Transverse colon (tissue), 4 donors: ENCODE measurements at places on chromosomes 7 and 10.

- H3K27me3 ChIP-seq = no peaks in the 10 kb centered on the region
- no peaks in the 10 kb centered on the region for H3K36me3 ChIP-seq
- no peak overlapping the region for H3K4me3 ChIP-seq
- no peak for DNase-seq
These were observed 233.6 kb downstream of the EBF3 start for GRCh38 chr10:129730272-129730992.

GRCh38 chr7:15703732-15704131 is 17.2 kb upstream of the MEOX2 start:
- no peaks in the 10 kb centered on the region for H3K4me1 ChIP-seq
- no peak for DNase-seq
- H3K4me3 ChIP-seq = no peak overlapping the region
- H3K36me3 ChIP-seq = no peaks in the 10 kb centered on the region
- H3K27ac ChIP-seq = no peak overlapping the region

DNA sequence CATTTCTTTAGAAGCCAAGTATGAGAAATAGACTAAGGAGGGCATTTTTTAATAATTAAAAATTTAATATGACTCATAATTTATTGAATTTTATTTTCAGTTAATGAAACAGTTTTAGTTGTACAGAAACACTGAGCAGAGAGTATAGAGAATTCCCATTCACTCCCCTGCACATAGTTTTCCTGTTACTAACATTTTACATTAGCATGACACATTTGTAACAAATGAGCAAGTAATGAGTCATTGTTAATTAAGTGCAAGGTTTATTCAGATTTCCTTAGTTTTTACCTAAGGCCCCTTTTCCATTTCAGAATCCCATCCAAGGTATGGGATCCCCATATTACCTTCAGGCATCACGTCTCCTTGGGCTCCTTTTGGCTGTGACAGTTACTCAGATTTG is 271.5 kb upstream of the FZD8 start:
- no peaks in the 10 kb centered on the region for H3K27me3 ChIP-seq
- no peaks in the 10 kb centered on the region for H3K4me1 ChIP-seq
- DNase-seq = no peak
- no peak overlapping the region for H3K4me3 ChIP-seq
- H3K27ac ChIP-seq = no peak overlapping the region

DNA sequence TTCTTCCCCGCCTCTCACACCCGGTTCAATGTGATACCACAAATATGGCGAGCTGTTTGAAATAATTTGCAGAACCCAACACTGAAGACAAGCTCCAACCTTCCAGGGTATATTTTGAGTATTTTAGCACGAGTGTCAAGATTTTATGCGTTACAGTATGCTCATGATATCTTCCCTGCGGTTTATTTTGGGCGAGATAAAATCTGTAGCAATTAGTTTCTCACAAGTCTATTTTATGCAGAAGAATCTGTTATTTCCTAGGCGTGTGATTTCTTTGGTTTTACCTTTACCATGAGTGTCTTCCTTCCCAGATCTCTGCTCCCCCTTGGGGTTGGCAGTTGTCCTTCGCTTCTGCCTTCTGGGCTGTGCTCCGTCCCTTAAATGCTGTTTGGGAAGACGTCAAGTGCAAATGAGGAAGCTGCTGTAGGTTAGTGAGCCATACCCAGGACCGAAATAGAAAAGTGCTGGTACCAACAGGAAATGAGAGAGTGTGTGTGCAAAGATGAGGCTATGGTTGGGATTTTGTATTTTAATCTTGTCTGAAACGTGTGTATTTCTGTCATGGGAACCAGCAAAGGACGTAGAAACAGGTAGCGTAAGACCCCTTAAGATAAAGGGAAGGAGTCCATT is 299.8 kb downstream of the KLF6 start:
- DNase-seq = no peak
- H3K27ac ChIP-seq = peak overlapping the region; percentile 46
- peaks cover 26% of the 10 kb centered on the region for H3K4me1 ChIP-seq
- H3K36me3 ChIP-seq = no peaks in the 10 kb centered on the region
- no peak overlapping the region for H3K4me3 ChIP-seq

DNA sequence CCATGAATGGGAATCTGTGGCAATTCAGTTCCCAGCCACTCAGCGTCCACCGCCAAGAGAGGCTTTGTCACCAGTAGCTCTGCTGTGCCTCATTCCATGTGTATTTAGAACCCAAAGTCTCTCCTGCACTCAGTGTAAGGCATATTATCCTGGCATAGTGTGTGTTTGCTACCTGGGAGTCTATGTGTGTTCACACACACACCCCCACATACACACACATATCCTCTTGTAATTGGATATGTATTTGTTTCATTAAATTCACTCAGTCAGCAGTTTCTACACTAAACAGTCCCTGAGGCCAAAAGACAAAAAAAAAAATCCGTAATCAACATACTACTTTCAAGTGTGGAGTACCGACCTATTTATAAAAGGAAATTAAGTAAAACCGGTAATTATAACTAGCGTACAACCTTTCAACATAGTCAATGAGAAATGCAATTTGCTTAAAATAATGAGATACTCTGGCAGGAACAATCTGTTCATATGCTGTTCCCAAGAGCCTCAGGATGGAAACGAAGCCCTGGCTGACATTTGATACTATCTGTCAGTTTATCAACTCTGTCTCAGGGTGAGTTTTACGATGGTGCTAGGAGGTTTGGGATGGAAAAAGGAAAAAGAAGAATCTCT is 425.8 kb upstream of the CELF2 start:
- H3K4me1 ChIP-seq = no peaks in the 10 kb centered on the region
- H3K27me3 ChIP-seq = no peaks in the 10 kb centered on the region
- no peak overlapping the region for H3K4me3 ChIP-seq
- no peak for DNase-seq
- no peak overlapping the region for H3K27ac ChIP-seq

- no peaks in the 10 kb centered on the region for H3K36me3 ChIP-seq
- DNase-seq = no peak
- no peak overlapping the region for H3K4me3 ChIP-seq
- no peaks in the 10 kb centered on the region for H3K27me3 ChIP-seq
These were observed 24.2 kb downstream of the JAZF1 start for GRCh38 chr7:28156401-28156800.

GRCh38 chr10:3389130-3389529 is 216.5 kb upstream of the PITRM1 start:
- DNase-seq = no peak
- no peaks in the 10 kb centered on the region for H3K27me3 ChIP-seq
- H3K4me3 ChIP-seq = no peak overlapping the region
- no peak overlapping the region for H3K27ac ChIP-seq
- no peaks in the 10 kb centered on the region for H3K36me3 ChIP-seq

GRCh38 chr10:22609251-22609650 is 105.1 kb downstream of the PIP4K2A start:
- H3K27me3 ChIP-seq = no peaks in the 10 kb centered on the region
- H3K27ac ChIP-seq = no peak overlapping the region
- no peak for DNase-seq
- H3K4me1 ChIP-seq = no peaks in the 10 kb centered on the region

DNA sequence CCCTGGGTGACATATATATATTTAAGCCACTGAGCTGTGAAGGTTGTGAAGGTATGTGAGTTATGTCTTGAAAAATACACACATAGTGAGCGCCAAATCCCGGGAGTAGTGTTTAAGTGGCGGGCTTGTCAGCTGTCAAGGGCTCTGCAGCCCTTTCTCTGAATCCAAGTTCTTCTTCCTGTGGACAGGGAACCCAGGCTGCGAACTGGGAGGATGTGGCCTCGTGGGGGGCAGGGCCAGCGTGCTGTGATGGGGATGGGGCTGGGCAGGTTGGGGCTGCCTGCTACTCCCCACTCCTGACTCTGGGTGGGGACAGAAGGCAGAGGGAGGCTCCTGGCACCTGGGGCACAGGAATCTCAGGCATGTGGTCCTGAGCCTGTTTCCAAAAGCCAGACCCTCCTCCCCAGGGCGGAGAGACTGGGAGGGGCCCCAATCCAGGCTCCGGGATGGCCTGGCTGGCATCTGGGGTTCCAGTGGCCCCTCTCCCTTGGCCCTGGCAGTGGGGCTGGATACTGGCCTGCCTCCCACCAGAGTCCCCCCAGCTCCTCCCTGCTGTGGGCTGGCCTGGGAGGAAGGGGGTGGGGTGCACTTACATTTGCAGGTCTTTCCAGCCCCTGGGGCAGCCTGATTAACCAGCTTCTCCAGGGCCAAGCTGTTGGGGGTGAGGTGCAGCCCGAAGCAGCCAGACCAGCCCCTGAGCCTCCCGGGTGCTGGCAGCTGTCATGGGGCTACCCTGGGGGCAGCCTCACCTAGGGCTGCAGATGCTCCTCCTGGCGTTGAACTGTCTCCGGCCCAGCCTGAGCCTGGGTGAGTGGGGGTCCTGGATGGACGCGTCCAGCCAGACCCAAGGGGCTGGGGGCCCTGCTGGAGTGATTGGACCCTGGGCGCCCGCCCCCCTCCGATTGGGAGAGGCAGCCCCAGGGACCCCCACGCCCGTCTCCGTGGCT is at the start of gene UPK3B:
Gene UPK3B (plus strand): TSS at position 622 of the 947 bp plus-strand sequence. CDS start 101 bp downstream, at position 723.
- no peaks in the 10 kb centered on the region for H3K27me3 ChIP-seq
- H3K4me1 ChIP-seq = peaks cover 10% of the 10 kb centered on the region
- DNase-seq = no peak
- H3K4me3 ChIP-seq = no peak within 1 kb of the TSS

DNA sequence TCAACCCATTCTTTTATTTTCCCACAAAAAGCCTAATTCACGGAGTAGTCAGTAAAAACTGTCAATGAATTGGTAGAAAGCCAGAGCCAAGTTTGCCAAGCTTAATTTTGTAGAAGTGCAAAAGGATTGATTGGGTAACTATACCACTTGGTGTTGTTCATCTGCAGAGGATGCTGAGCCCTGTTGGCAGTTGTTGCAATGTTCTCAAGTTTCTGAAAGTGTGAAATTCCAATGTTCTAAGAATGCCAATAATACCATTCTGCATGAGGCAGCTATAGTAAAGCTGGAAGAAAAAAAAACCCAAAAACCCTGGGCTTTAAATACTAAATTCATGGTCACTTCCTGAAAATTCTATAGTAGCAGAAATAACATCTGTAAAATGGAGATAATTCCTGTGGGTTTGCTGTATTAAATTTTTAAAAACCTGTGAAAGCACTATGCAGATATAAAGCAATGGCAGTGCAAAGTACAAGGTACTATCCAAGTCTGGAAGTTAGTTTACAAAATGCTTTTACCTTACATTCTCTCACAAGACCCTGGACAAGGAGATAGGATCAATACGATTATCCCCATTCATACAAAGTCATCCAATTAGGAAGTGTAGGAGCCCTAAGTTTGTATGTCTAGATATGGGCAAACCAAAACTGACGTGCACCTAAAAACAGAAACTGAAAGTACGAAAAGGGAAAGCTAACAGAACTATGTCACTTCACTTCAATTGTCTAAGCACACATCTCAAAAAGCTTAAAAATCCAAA is 6.0 kb upstream of the PON1 start:
- no peaks in the 10 kb centered on the region for H3K4me1 ChIP-seq
- no peak overlapping the region for H3K27ac ChIP-seq
- H3K4me3 ChIP-seq = peak overlapping the region; percentile 14
- DNase-seq = no peak
- peaks cover under 1% of the 10 kb centered on the region for H3K27me3 ChIP-seq

GRCh38 chr10:50824782-50825181 is 60.6 kb downstream of the A1CF start:
- no peaks in the 10 kb centered on the region for H3K36me3 ChIP-seq
- H3K27me3 ChIP-seq = no peaks in the 10 kb centered on the region
- no peaks in the 10 kb centered on the region for H3K4me1 ChIP-seq
- no peak overlapping the region for H3K27ac ChIP-seq
- no peak for DNase-seq
- H3K4me3 ChIP-seq = no peak overlapping the region

DNA sequence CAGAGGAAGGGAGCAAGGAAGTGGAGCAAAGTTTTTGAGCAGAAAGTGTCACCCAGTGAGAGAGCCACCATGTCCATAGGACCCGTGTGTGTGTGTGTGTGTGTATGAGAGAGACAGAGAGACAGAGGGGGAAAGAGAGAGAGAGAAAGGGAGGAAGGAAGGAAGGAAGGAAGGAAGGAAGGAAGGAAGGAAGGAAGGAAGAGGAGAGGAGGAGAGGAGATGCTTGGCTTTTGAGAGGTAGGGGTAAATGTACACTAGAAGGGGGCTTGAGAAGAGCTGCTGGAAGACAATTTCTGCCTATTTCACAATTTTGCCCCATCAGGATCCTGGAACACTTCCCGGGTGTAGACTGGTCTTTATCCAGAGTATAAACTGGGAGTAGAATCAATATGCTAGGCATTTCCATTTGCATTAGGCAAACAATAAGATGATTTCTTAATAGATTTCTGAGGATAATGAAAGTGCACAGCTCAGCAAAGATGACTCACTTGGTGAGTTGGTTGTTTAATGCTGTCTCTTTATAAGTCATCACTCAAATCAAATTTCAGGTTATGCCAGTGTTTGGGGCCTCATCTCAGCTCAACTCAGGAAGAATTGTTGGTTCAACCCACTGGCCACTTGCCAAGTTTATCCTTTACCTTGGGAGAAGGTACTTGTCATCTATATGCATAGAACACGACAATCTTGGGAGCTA is 70.0 kb upstream of the FAM13C start:
- H3K27me3 ChIP-seq = no peaks in the 10 kb centered on the region
- DNase-seq = no peak
- no peaks in the 10 kb centered on the region for H3K36me3 ChIP-seq
- H3K4me3 ChIP-seq = no peak overlapping the region
- H3K27ac ChIP-seq = no peak overlapping the region

- H3K4me3 ChIP-seq = peak overlapping the region; percentile 67
- peaks cover 4% of the 10 kb centered on the region for H3K4me1 ChIP-seq
- no peak for DNase-seq
- no peaks in the 10 kb centered on the region for H3K27me3 ChIP-seq
These were observed 1.9 kb downstream of the ZCCHC24 start for GRCh38 chr10:79443338-79444198.

- H3K36me3 ChIP-seq = no peaks in the 10 kb centered on the region
- no peak overlapping the region for H3K27ac ChIP-seq
- no peak for DNase-seq
- H3K27me3 ChIP-seq = no peaks in the 10 kb centered on the region
- no peak overlapping the region for H3K4me3 ChIP-seq
These were observed 555.0 kb downstream of the INHBA start for GRCh38 chr7:41147606-41148485.

DNA sequence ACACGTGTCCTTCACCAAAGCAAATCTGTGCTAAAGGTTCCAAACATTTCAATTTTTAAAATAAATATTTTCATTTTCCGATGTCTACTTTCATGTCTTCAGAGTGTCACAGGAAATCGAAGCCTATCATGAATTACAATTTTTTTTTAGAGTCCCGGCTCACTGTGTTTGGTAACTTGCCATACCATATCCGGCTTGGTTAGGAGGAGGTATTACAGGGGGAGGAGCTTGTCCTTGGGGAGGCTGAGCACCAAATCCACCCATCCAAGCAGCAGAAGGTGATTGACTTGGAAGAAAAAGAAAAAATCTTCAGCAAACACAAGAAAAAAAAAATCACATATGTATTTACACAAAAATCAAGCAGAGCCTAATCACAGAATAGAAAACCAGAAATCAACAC is 21.3 kb downstream of the TIAL1 start:
- H3K4me3 ChIP-seq = no peak overlapping the region
- H3K27me3 ChIP-seq = no peaks in the 10 kb centered on the region
- no peaks in the 10 kb centered on the region for H3K4me1 ChIP-seq
- H3K27ac ChIP-seq = no peak overlapping the region
- H3K36me3 ChIP-seq = no peaks in the 10 kb centered on the region

GRCh38 chr7:110010359-110010758 is 1080.6 kb upstream of the LRRN3 start:
- no peak overlapping the region for H3K4me3 ChIP-seq
- no peaks in the 10 kb centered on the region for H3K36me3 ChIP-seq
- H3K4me1 ChIP-seq = no peaks in the 10 kb centered on the region

GRCh38 chr7:13563257-13563656 is 426.2 kb downstream of the ETV1 start:
- H3K4me1 ChIP-seq = no peaks in the 10 kb centered on the region
- no peaks in the 10 kb centered on the region for H3K36me3 ChIP-seq
- no peaks in the 10 kb centered on the region for H3K27me3 ChIP-seq
